ENCODE measurements at places on chromosomes 12 and 14. TPM values are rescaled to one million over a fixed set of nuclear protein-coding genes. Genes with fewer than 3 reads are reported as not detected.

DNA sequence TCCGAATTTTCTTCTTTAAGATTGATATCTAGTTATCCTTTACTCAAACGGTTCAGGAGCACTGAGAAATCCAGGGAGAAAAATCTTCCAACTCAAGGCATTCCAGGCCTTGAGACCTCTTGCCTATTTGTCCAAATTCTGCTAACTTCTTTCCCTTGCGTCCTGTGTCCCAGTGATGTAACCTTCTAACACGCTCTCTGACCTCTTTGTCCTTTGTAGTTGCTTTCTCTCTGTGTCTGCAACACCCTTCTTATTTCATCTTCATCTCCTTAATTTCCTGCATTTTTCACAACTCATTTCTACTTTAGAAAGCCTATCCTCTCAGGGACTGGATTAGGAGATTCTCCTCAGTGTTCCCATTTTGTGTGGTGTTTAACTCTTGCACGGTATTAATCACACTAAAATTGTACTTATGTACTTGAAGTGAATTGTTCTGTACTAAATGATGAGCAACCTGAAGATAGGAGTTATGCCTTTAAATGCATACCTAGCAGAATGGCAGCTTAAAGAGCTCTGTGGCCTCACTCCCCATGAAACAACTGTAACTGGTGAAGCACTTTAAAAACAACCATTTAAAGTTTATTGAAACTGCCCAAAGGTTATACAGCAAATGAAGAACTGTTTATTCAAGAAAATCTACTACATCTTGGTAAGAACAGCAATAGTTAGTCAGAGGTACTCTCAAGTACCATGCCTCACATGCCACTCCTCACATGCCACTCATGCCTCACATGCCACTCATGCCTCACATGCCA lies 7.4 kb upstream of the SNAPC1 start:
- no peak overlapping the region for H3K4me3 ChIP-seq
- peaks cover 32% of the 10 kb centered on the region for H3K4me1 ChIP-seq
- H3K27me3 ChIP-seq = no peaks in the 10 kb centered on the region

DNA sequence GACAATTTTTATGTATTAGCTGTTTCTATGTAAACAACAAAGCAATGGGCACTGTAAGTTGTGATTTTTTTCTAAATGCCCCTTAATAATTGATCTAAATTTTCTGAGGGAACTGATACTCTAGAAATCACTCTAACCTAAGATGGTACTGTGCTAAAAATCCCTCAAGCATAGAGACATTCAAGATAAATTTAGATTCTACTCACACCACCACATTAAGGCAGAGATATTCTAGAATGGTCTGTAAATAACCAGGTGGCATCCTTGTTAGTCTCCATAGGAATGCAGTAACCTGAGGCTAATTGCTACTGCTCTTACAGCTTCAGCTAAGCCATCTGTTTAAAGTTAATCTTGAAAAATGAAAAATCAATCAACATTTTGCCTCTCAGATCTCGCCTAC lies 87.3 kb downstream of the SLC41A2 start:
- H3K27me3 ChIP-seq = no peaks in the 10 kb centered on the region
- H3K36me3 ChIP-seq = no peaks in the 10 kb centered on the region
- H3K4me3 ChIP-seq = no peak overlapping the region
- DNase-seq = no peak

DNA sequence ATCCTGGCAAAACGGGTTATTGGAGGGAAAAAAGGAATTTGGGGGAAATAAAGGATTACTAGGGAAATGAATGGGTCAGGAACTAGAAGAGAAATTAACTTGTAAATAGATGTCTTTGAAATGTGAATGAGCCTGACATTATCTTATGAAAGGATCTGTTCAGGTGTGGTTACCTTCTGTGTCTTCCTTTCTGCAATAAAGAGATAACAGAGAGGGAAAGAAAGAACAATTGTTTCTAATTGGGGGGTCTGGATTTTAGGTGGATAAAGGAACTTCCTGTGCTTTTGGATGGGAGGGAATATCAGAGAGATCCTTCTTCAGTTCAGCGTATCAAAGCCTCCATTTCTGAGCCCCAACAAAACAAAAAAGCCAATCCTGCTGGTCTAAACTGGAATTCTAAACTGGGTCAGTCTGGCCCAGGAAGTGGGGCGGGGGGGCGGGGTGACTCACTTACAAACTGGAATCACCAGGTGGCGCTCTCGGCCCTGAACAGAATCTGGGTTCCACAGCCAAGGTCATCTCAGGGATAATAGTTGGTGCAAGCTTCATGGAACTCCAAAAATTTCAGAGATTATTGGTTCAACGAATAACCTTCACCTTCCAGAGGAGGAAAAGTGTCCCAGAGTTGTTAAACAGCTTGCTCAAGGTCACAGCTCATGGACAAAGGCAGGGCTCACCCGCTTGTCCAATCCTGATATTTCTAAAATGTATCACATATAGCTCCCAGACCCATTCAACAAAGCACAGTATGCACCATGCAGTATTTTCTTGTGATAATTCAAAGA lies 15.2 kb upstream of the PEBP1 start:
- H3K27ac ChIP-seq = peak overlapping the region; percentile 46
- no peaks in the 10 kb centered on the region for H3K36me3 ChIP-seq
- peaks cover 2% of the 10 kb centered on the region for H3K4me1 ChIP-seq
- no peaks in the 10 kb centered on the region for H3K27me3 ChIP-seq
- DNase-seq = peak; percentile 37

DNA sequence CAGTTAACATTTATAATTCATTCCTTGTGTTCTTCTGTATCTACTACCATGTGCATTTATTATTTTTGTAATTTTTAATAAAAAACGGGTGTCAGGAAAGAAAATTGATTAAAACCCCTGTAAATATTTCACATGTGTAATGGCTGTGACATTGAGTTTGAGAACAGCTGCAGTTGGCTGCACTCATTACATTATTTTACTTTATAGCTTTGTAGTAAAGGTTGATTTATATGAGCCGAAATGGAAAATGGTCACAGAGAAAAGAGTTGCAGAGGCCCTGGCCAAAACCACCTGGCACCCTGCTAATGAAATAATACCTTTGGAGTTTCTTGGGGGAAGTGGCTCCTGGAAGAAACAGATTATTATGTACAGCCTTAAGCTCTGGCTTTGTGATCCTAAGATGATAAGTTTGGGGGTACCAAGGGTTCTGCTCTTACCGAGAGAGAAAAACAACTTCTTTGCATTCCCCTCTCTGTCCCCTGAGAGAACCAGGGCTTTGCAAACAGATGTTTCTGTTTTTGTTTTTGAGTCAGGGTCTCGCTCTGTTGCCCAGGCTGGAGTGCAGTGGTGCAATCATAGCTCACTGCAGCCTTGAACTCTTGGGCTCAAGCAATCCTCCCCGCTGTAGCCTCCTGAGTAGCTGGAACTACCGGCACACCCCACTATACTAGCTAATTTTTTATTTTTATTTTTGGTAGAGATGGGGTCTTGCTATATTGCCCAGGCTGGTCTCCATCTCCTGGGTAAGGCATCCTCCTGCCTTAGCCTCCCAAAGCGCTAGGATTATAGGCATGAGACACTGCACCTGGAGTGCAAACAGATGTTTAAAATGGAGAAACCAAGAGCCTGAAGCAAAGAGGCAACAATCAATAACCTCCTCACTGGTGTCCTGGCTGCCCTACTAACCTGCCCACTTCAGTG lies 9.7 kb upstream of the DYNLL1 start:
- no peak overlapping the region for H3K27ac ChIP-seq
- H3K4me1 ChIP-seq = no peaks in the 10 kb centered on the region
- no peak for DNase-seq
- H3K36me3 ChIP-seq = peaks cover 2% of the 10 kb centered on the region
- no peaks in the 10 kb centered on the region for H3K27me3 ChIP-seq

Gene IFT81
- total RNA-seq = 4.4 TPM
